Omental fat pad (tissue), 4 donors: ENCODE measurements at places on chromosomes 13 and 19. TPM values are rescaled to one million over a fixed set of nuclear protein-coding genes. Genes with fewer than 3 reads are reported as not detected.

DNA sequence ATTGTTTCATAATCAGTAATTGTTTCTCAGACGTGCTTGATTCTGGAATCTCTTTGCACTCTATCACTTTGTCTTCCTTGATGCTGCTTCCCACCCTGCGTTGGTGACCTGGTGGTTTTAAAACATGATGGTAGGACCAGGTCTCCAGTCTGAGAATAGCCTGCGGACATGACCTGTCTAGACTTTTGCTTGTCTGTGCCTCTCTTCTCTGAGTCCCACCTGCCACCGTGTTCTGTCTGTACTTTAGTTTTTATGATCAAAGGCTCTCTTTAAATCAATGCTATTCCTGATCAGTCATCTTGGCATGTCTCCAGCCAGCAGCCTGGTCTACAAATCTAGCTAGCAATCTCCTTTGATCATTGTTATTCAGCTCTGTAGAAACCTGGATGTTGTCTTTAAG, 933.9 kb downstream of the DIAPH3 start:
- no peak for DNase-seq

- DNase-seq, result no peak
Measured at GRCh38 chr13:50187352-50188029, 172.2 kb downstream of the KCNRG start.

- no peak for DNase-seq
Measured at GRCh38 chr13:73948848-73949529, 185.2 kb downstream of the KLF12 start.

DNA sequence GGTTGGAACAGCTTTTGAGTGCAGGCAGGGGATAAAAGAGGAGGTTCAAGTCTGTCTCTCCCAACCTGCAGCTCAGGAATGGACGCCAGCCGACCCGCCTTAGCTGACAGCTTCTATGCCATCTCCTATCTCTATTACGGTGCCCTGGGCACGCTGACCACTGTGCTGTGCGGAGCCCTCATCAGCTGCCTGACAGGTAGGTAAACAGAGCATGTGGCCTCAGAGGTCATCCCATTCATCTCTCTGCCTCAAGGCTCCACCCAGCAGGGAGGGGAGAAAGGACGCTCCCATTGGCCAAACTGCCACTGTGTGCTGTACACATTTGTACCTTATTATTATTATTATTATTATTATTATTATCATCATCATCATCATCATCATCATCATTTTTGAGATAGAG, 16.5 kb downstream of the SLC5A5 start:
- no peak for DNase-seq

DNA sequence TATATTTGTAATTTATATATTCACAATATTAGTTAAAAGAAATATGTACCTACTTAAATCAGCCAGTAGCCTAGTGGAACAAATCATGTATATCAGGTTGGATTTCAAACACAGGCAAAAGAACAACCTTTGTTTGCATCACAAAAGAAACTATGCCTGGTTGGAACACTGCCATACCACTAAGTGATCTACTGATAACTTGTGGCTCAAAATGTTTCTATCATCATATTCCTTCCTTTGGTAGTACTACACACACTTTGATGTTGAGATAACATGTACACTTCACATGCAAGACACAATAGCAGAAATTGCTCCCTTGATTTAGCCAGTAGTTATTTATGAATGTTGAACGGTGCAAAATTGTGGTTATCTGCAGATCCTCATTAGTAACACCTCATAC, 146.0 kb upstream of the GPC6 start:
- no peak for DNase-seq

GRCh38 chr13:78152415-78152814, 233.8 kb upstream of the EDNRB start:
- no peak for DNase-seq

DNA sequence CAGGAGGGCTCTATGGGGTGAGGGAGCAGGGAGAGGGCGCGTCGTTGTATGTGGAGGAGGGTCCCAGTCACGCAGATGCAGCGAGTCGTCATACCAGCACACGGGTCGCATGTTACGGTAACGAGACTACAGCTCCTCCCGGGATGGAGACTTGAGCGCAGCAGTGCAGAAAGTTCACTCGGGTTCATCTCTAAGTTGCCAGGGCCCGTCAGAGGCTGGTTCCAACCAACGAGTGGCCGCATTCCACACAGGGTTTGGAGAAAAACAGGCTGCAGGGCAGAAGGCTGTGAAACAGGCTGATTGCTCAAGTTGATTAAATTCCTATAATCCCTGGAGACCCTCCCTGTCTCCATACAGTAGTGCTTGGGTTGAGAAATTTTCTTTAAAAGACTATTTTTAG, 21.9 kb upstream of the TTYH1 start:
- DNase-seq, result no peak

- no peak for DNase-seq
Measured at GRCh38 chr19:32537580-32537979, 43.4 kb upstream of the PDCD5 start.

- no peak for DNase-seq
Measured at GRCh38 chr13:20588529-20589110, 21.7 kb downstream of the IFT88 start.

DNA sequence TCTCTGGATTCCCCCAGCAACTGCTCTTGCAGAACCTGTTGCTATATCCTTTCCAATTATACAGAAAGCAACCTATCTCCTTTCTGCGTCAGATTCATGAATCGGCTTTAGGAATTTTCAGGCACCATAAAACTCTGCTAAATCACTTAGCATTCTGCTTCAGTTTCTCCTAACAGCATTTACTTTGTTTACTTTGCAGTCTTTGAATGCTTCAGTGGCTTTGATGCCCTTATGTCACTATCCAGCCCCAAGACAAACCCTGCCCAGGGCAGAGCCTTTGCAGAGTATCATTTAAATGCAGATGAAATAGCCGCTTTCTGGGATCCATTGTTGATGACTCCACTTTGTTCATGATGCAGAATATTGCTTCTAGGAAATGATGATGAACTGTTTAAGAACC, 43.1 kb downstream of the SLITRK1 start:
- DNase-seq, result no peak

GRCh38 chr13:50248516-50249143, 233.4 kb downstream of the KCNRG start:
- DNase-seq, result no peak

GRCh38 chr19:31784671-31785101, 435.4 kb upstream of the TSHZ3 start:
- DNase-seq, result no peak

- DNase-seq, result no peak
Measured at GRCh38 chr19:38172001-38172400, 52.0 kb downstream of the DPF1 start.

DNA sequence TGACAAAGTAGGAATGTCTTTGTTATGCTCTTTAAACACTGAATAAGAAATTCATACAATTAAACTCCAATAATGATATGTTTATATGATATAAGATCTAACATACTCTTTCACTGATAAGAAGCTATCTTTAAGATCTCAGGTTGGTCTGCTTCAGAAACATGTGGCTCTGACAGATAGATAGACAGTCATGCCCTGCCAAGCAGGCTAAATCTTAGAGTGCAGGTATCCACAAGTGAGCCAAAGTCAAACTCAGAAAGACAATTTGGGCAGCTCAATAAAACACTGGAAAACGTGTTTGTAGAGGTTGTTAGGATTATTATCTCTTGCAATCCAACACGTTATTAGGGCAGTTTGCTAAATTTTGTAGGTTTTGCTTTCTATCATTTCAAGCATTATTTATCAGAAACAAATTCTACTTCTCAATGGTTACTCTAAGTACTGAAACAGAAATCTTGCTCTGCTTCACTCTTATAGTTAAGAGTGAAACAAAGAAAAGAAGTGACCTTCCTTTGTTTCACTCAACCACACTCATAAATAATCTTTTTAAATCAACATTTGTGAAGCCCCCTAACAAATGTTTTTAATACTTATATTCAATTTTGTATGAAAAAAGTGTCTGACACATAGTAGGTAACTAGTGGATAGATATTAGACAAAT, 1255.6 kb downstream of the DIAPH3 start:
- DNase-seq, result no peak

DNA sequence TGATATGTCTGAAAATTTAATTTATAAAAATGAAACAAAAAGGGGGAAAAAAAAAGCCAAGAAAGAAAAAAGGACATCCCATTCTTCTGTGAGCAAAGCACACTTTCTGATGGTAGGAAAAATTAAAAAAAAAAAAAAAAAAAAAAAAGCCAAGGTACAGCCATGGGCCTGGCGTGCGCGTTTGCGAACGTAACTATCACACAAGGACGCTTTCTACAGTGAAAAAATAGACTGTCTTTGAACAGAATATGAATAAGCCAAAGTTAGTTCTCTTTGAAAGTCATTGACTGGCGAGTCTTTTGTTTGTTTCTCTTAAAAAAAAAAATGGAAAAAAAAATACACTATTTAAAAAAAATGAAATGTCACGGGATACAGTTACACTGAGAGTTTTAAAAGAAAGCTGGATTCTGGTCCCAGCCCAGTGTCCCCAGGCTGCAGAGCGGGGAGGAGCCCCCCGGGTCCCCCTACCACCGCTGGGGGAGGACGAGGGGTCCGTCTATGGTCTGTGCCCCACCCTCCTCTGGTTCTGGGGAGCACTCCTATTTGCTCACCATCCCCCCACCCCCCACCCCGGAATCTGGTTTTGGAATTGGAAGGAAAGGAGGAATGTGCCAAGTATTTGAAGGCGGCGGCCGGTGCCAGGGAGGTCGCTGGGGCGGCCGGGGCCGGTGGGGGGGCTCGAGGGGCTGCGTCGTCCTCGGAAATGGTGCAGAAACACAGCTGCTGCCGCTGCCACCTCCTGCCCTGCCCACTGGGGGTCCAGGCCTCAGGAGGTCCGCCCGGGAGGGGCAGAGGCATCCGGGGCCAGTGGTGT, 134.5 kb downstream of the PTPRS start:
- no peak for DNase-seq

- DNase-seq, result no peak
Measured at GRCh38 chr13:77674852-77675251, 22.6 kb upstream of the SLAIN1 start.

The PTH2 gene
- total RNA-seq, result not detected

The PAN3 gene
- total RNA-seq, result 29.9 TPM

The CYP4F2 gene
- total RNA-seq, result not detected

The COX6B2 gene
- not detected for total RNA-seq
